ENCODE measurements at places on chromosomes 12 and 14.
A peak's percentile ranks its signal among the peaks of the same experiment; 100 is the strongest.

DNA sequence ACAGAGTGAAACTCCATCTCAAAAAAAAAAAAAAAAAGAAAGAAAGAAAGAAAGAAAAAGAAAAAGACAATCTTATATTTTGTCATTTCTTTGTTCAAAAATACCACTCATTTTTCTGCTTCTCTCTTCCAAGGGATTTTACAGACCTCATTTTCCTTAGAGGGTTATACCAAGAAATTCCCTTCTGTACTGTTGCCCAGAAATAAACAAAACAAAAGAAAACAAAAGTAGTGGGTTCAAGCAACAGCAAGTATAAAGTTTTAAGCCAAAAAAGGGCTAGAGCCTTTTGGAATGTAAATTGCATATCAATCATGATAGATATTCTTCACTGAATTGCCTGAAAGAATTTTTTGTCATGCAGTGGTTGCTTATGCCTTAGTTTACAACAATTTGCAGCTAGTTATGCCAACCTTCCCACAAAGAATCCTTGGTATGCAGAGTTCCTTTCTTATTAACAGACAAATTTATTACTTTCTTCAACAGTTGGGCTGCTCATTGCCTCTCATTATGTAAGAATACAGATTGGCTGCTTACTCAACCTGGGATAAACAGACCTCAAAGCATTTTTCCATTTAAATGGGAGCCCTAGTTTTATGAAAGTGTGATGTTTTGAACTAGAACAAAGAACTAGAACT lies 129.1 kb upstream of the PPFIA2 start:
- no peak for DNase-seq

DNA sequence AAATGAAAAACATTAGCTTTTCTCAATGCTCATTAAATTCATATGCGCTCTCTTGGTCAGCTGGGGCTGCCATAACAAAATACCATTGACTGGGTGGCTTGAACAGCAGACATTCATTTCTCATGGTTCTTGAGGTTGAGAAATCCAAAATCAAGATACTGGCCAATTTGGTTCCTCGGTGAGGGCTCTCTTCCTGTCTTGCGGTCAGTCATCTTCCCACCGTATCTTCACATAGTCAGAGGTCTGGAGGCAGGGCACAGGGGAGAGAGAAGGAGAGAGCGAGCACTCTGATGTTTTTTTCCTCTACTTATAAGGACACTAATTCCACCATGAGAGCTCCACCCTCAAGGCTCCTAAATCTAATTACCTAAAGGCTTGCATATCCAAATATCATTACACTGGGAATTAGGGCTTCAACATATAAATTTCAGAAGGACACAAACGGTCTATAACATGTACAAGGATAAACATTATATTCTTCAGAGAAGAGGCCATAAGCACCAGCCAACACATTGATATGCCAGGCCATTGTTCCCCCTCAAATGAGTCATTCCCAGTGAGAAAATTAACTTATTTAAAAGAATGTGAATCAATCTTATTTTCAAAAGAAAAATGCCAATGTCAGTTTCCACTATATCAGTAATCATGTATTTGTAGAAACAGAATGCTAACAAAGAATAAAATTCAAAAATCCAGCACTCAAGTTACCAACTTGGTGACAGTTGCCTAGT lies 152.2 kb downstream of the BTG1 start:
- no peak for DNase-seq

DNA sequence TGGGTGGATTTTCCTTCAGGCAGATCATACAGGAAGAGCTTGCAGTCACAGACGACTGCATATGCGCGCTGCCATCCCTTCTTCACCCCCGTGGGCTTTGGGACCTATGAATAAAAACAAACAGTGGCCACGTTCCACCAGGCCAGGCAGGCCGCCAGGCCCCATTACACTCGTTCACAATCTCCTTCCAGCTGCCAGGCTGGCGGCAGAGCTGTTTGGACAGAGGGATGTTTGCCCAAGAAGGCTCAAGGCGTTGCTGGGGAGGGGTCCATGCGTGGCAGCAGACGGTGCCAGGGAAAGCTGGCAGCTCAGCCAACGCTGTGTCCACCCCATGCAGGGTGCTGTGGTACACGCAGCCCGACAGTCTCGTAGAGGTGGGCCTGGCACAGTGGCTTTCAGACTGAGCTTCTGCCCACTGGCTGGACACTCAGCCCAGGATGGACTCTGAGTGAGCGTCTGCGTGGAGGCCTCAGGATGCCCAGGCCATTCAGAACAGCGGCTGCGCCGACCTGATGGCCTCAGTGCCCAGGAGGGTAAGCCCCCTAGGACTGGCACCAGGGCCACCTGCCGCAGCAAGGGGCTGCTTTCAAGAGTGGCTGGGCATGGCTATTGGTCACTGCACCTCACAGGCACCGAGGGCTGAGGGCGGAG lies 27.5 kb downstream of the AMN start:
- no peak for DNase-seq

DNA sequence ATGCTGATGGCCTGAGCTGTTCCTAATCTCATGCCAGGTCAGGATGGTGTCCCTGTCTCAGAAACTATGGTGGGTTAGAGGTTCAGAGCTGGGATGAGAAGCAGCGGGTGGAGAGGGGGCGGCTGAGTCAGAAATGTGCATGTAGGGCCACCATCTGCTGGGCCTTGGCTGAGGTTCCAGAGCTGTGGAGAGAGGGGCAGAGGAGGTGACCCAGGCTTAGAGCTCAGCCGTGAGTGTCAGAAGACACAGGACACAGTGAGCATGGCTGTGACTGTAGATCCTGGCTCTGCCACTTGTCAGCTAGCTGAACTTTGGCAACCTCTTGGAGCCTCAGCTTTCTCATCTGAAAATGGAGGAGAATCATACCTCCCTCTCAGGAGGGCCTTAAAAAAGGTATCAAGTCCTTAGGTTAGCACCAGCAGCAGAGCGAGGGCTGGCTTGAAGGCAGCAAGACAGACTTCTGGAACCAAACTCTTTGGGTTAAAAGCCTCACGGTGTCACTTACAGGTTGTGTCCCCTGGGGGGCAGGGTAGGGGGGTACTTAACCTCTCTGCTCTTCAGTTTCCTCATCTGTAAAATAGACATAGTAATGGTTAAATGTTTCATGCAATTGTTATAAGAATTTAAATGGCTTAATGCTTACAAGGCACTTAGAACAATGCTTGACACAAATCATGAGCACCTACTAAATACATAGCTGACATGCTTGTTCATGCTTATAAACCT lies 34.8 kb downstream of the TMEM229B start:
- peak; percentile 8 for DNase-seq

- no peak for DNase-seq
Observed at GRCh38 chr14:103443111-103443510, 57.9 kb downstream of the MARK3 start.

GRCh38 chr12:47067176-47067575 lies 12.2 kb upstream of the PCED1B start:
- no peak for DNase-seq

GRCh38 chr12:46699986-46700385 lies 125.8 kb downstream of the SLC38A4 start:
- no peak for DNase-seq

GRCh38 chr14:82595466-82595865 lies 1061.8 kb upstream of the SEL1L start:
- no peak for DNase-seq

- DNase-seq = no peak
Observed at GRCh38 chr12:129186952-129187351, 333.7 kb downstream of the GLT1D1 start.

GRCh38 chr14:69685716-69686115 lies 74.3 kb downstream of the SUSD6 start:
- DNase-seq = peak; percentile 87

DNA sequence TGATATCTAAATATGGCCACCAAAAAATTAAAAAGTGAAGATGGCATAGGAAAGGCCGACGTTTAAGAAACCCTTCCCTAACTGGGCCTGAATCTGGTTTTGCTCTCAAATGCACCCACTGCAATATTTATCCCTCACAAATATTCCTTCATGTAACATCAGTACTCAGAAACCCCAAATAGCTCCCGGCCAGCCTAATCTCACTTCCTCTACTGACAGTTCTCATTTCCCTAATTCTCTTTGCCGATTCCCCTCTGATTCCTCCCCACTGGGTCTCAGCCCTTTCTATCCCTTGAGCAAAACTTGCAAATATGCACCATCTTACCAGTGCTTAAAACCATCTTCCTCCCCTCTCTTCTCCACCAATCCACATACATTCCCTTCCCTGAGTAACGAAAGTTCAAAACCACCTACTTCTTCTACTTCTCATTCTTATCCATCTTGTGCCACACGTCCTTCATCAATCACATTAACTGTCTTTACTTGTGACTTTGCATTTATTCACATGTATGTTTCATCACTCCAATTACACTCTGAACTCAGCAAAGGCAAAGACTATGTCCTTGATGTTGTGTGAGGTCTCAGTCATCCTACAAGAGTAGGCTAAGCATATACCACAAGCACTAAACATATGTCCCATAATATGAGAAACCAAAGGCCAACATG lies 23.1 kb downstream of the KCNK10 start:
- no peak for DNase-seq

GRCh38 chr12:88450136-88450535 lies 130.1 kb downstream of the KITLG start:
- no peak for DNase-seq

DNA sequence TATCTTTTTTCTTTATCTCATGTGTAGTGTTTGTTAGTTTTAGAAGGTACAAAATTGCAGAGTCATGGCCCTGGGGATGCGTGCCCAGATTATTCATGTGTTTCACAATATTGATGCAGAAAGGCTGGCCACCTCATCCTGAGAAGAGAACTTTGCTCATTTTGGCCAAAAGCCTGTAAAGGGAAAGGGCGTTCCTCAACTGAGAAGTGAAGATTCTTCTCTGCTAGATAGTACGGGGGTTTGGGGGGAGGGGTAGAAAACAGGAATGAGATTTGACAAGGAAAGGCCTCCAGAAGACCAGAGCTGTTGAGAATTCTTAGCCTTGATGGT lies 1.7 kb downstream of the MGST1 start:
- peak; percentile 85 for DNase-seq

- DNase-seq = no peak
Observed at GRCh38 chr12:15846887-15847286, 35.3 kb upstream of the STRAP start.

DNA sequence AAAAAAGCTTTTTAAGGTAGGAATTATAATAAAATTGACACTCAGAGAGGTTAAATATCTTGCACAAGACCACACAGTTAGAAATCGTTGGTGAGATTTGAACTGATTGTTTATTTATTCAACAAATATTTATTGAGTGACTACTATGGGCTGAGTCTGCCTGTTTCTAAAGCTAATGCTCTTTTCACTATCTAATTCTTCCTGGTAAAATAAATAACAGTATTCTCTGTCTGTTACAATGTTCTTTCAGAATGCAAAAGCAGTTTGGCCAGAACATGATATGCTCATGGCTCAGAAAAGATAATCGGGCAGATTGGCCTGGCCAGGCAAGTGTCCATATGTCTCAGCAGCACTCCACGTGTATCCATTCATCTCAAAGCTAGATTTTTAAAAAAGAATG lies 82.0 kb downstream of the BTG1 start:
- DNase-seq = no peak

DNA sequence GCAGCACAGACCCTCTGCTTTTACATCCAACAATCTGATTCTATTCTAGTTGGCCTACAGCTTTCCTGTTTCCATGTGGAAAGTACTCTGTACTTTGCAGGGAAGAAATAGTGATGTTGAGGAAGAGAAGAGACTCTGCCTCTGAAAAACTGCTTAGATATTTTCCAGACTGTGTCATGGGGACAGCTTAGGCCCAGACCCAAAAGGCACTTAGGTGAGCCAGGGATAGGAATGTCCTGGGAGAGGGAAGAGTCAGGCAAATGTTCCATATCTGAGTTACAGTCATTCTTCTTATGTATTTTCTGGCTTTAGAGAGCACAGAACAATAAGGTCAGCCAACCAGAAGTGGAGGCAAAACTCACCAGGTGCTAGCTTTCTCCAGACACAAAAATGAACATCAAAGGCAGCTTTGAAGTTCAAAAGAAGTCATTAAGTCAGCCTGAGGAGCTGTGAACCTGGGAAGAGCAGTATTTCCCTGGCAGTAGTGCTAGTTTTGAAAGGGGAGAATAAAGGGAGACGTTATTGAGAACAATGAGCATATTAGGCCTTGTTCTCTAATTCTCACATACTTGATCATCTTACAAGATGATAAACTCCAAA lies 199.7 kb upstream of the LMNTD1 start:
- no peak for DNase-seq

DNA sequence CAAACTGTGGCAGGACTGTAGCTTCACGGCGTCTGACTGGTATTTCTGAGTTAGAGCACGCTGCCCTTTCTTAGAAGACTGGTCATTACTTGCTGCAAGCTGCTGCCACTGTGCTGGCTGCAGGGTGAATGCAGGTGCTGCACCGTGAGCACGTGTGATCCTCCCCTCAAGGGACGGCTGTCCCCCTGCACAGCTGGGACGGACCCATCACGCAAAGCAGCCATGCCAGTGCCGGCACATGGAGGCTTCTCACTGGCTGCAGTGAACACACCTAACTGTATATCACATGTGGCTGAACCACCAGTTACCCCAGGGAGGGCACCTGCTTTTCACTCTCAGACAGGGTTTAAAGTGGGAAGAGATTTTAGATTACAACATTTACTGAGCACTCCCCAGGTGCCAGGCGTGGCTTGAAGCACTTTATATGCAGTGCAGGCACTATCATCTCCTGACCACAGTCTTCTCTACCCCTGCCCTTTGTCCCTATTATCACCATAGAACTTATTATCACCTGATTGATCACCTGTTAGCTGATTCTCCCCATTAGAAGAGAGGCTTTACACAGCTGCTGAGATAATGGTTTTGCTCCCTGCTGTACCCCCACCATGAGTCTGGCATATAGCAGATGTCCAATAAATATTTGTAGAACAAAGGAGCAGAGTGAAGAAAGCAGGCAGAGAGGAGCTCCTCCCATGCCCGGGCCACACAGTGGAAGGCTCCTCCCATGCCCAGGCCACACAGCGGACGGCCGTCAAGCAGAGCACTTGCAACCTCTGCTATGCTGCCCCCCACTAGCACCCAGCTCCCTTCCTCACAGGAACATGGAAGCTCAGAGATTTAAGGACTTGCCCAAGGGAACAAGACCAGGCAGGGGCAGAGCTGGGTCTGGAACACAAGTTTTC lies 25.9 kb downstream of the SLC25A47 start:
- no peak for DNase-seq

GRCh38 chr14:90999299-90999698 lies 61.1 kb downstream of the RPS6KA5 start:
- no peak for DNase-seq

GRCh38 chr12:22458298-22458937 lies 85.9 kb downstream of the C2CD5 start:
- no peak for DNase-seq

- DNase-seq = no peak
Observed at GRCh38 chr12:112496496-112496895, 77.7 kb downstream of the PTPN11 start.

GRCh38 chr14:68182492-68182891 lies 362.9 kb downstream of the RAD51B start:
- DNase-seq = no peak

All from posterior vena cava (tissue), 2 donors.